ENCODE measurements at places on chromosomes 4 and X. TPM values are rescaled to one million over a fixed set of nuclear protein-coding genes. Genes with fewer than 3 reads are reported as not detected.

BMX gene
- total RNA-seq: not detected

RHOXF1 gene
- not detected for total RNA-seq

CC2D2A gene
- 12.4 TPM for total RNA-seq

TMPRSS11B gene
- total RNA-seq: not detected

DCX gene
- total RNA-seq: not detected

TMPRSS11D gene
- total RNA-seq: not detected

SRPK3 gene
- total RNA-seq: 0.03 TPM

RPL36A gene
- total RNA-seq: 2,452 TPM

ADGRA3 gene
- total RNA-seq: 19.6 TPM

MAGED4 gene
- 8.9 TPM for total RNA-seq

EMCN gene
- not detected for total RNA-seq

DSPP gene
- not detected for total RNA-seq

F8A3 gene
- 0.54 TPM for total RNA-seq

All from A549 treated with dexamethasone at 1 μM for 4 hours (cell line).